GOT3 (cell line): ENCODE measurements at places on chromosomes 1 and 21.
A peak's percentile ranks its signal among the peaks of the same experiment; 100 is the strongest.

DNA sequence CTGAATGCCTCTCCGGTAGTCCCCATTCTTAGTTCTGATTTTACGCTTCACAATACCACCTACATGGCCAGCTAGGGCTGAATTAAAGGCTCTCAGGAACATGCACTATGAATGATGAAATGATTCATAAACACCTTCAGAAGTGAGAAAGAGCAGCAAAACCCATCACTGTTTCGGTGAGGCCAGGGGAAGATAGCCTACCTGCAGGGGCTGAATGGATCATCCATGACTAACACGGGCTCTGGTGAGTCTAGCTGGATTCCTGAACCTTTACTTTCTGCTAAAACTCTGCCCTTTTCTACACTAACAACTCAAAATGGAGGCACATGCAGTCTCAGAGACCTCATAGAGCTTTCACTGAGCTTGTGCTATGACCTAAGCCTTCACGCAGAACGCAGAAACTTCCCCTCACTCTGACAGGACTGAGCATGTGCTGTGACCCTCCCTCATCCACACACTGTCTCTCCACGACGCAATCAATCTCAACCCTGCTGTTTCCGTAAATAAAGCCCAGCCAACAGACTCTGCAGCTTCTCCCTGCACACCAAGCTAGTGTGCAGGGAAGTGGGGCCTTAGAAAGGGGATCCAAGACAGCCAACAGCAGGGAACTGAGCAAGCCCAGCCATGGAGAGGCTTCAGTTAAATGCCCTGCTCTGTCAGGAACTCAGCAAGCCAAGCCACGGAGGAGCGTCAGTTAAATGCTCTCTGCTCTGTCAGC lies 207.8 kb downstream of the SLC45A1 start:
- peak; percentile 46 for DNase-seq

DNA sequence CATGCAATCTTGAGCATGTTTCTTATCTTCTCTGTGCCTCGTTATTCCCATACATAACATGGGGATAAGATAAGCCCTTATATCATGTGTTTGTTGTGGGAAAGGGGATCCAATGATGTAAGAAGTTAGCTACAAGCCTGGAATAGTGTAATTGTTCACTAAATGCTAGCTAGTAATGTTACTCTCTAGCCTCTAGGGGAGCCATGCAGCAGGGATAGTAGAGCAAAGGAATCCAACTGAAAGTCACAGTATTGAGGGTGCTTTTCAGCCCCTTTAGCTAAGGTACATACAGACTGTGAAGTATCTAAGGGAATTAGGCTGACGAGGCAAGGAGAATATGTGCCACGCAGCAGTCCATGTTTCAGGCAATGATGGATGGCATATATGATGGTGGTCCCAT lies 46.9 kb downstream of the IL23R start:
- DNase-seq, result no peak

- DNase-seq, result no peak
These were observed 15.2 kb upstream of the LMX1A start for GRCh38 chr1:165371588-165372225.

DNA sequence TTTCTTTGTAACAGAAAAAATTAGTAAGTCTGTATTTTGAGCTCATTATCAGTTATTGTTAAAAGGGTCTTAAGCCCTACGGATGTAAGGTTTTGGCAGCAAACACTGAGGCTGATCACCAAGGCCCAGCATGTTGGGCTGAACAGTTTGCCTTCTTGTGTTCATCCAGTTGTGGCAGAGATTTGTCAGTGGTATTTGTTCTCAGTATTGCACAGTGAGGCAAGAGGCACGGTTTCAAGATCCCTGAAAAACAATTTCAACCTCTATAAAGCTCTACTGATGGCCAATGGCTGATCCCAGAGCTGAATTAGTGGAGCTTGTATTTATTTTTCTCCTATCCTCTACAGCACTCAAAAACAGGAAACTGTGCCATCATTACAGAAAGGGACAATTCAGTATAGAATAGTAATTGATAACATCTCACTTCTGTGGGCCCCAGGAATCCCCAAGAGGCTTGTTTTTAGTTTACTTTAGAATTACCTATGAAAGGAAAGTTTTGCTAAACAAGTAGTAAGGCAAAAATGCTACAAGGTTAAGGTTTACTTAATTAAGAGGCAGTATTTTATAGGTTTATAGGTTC lies 191.8 kb upstream of the RAB4A start:
- DNase-seq, result no peak

GRCh38 chr1:19412654-19413053 lies 72.7 kb downstream of the CAPZB start:
- no peak for DNase-seq

DNA sequence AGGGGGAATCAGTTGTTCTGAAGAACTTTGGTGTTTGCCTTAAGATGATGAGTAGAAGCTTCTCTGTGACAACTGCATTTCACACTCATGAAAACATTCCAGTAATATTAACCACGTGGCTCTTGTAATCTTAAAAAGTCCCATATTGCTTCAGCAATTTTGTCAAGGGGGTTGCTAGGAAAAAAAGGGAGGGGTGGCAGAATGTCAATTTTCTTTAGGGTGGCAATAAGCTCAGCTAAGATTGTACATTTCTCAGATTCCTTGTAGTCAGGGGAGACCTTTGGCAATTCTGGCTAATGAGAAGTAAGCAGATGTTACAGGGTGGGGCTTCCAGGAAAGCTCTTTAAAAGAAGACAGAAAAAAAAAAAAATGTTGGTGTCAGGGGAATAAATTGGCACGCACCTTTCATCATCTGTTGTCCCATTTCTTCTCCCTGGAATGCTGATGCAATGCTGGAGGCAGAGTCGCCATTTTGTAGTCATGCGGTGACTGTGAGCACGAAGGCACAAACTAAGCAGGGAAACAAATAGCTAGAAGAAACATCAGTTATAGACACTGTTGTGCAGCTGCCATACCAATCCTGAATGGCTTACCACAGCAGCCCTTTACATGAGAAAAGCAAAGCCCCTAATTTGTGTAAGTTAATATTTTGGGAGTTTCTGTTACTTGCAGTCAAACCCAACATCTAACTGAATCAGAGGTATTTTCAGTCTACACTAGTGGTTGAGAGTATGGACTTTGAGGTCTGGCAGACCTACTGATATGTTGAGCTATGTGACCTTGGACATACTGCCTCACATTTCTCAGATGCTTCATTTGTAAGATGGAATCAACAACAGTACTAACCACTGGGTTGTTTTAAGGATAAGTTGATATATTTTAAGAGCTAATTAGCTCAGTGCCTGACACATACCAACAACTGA lies 56.1 kb upstream of the MRPS6 start:
- DNase-seq, result no peak

GRCh38 chr1:153769221-153769620 lies 6.0 kb upstream of the SLC27A3 start:
- DNase-seq, result no peak

DNA sequence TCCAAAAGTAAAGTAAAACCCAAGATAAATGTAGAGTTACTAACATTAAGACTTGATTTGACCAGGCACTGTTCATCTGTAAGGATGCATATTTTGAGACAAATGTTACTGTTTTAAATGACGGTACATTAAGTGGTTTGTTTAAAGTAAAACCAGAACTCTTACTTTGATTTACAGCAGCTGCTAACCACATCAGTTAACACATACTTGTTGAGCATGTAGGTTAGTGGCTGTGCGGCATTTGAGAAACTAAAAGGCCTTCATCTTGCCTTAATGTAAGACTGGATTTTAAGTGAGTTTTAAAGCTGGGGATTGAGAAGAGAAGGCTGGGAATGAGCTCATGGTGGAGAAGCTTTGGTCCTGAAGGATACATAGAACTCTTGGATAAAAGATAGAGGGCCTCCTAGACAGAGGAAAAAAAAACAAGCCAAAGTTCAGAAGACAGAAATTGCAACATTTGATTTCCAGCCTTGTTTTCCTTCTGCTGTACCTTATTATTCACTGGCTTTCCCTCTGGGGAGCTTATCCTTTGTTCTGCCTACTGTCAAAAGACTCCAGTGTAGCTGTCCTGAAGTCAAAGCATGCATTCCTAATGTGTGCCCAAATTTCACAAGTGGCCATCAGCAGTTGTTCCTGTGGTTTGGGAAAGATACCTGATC lies 66.6 kb downstream of the MTR start:
- DNase-seq, result no peak

GRCh38 chr1:5271264-5271663 lies 616.9 kb downstream of the AJAP1 start:
- no peak for DNase-seq

GRCh38 chr21:35172231-35172630 lies 123.1 kb upstream of the RUNX1 start:
- DNase-seq, result no peak

DNA sequence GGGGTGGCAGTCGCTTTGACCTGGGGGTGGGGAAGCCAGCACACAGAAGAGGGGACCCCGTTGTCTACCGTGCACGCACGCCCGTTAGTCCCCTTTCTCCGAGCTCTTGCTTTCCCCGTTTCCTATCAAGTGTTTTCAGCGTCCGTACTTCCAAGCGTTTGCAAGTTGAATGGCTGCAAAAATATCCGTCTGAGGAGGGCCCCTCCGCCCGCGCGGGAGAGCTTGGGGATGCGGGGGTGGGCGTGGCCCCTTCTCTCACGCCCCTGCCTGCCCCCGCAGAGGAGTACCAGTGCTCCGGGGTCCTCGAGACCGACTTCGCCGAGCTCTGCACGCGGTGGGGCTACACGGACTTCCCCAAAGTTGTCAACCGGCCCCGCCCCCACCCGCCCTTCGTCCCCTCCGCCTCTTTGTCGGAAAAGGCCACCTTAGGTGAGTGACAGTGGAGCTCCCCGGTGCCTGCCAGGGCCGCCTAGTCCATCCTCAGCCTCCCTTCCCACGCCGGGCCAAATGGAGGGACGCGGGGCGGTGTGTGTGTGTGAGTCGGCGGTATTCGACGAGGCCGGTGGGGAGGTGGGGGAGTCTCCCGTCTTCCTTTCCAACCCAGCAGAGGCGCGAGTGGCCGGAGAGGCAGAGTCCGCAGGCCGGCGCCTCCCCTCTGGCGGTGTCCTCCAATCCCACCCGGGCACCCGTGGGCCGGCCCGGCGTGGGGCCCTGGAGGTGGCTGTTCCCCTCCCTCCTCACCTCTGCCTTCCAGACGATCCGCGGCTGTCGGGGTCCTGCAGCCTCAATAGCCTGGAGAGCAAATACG lies 3.4 kb downstream of the LRRC71 start:
- no peak for DNase-seq

DNA sequence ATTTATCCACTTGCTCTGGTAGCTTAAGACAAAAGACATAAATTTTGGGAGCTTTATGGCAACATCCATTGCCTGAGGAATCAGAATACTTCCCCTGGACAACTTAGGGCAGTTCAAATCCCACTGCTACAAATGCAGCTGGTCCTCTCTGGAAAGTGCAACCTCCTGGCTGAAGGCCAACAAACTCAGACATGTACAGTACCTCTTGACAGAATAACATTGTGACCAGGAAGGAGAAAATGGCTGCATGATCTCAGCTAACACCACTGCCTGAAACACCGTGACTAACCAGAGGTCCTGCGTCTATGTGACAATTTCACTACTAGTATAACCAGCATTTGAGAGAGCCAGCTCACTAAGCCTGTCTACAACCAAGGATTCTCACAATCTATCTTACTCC lies 218.9 kb downstream of the CRB1 start:
- no peak for DNase-seq

DNA sequence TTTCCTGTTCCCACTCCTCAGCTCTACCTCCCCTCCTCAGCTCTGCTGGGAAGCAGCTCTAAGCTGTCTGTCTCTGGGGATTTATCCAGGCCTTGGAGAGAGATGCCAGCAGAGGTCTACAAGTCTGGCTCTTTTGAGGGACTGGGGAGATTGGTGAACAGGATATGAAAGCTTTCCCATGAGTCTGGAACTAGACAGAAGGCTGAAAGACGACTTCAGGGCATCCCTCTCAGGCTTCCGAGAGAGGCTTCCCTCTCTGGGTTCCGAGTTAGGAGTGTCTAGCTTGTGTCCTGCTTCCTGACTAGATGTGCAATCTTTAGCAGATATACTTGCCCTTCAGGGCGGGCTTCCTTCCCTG lies 733 bp downstream of the TMEM35B start:
- DNase-seq, result no peak

DNA sequence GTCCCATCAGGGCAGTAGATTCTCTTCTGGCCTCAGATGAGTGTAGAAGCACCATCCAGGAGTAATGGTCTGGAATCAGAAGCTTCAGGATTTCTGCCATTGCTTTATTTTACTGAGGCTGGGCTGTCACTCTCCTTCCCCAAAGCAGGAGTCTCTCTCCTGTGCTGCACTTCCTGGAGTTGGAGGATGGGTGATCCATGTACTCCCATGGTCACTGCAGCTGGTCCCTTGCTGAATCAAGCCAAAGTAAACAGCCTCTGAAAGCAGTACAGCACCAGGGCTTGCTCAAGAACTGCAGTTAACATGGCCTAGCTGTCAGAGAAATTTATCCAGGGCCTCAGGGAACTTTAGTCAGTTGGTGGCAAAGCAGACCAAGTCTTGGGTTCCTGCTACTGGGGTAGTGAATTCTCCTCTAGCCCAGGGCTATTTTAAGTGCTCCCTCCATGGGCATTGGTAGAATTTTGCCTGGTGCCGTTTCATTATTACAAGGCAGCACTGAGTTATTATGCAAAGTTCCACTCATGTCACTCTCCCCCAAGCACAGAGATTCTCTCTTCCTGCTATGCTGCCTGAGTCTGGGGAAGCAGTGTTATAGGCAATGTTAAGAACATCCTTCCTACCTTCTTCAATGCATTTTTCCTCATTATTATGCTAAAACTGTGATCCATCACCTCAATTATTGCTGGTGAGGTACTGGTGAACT lies 29.5 kb downstream of the DRAM2 start:
- no peak for DNase-seq

DNA sequence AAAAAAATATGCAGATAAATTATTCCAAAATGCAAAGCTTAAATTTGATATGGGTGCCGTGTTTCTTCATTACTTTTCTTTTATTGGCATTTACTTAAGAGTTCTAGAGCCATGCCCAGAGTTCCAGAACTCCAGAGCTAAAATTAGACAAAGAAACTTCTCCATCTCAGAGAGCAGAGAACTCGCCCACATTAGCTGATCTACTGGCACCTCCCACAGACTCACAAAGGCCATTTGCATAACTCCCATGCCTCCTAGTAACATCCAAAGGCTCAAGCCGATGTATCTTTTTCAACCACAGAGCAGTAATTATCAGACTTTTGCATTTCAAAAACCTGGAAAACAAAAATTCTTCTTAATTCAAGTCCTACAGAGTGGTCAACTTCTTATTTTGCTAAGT lies 323.8 kb upstream of the ST6GALNAC5 start:
- no peak for DNase-seq

GRCh38 chr1:20891091-20891490 lies 104.0 kb upstream of the HP1BP3 start:
- DNase-seq, result no peak

GRCh38 chr1:44812822-44813543 lies 4.7 kb downstream of the BTBD19 start:
- no peak for DNase-seq

- DNase-seq, result no peak
These were observed 1.5 kb downstream of the PLK3 start for GRCh38 chr1:44801491-44802305.

GRCh38 chr1:168390271-168390670 lies 109.6 kb downstream of the TBX19 start:
- DNase-seq, result no peak
